ENCODE measurements at places on chromosomes 6 and 20.

- DNase-seq, result no peak
These were observed 92.2 kb downstream of the GRM4 start for GRCh38 chr6:34053721-34054120.

DNA sequence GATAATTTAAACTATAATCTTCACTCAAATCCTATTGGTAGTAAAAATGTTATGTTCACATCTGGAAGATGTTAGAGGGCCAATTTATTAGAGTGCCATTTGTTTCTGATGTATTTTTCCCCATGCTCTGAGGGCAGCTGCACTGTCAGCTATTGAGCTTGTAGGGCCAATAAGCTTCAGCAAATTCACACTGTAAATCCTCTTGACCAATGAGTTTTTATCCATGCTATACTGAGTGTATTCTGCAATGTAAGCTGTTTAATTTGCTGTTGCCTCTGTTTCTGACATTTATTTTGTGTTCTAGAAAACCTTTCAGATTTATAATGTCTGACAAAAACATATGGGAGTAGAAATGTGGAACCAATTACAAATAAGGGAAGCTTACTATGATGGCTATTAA, 62.6 kb downstream of the OGFRL1 start:
- no peak for DNase-seq

DNA sequence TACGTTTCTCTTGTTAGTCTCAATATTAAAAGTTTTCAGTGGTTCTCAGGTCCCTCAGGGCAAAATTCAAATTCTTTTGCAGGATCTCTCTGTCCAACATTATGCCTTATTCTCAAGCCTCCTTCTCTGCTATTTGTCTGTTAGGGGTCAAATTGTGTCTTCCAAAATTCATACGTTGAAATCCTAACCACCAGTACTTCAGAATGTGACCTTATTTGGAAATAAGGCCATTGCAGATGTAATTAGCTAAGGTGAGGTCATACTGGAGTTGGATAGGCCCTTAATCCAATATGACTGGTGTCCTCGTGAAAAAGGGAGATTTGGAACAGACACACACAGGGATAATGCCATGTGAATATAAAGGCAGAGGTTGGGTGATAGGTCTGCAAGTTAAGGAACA, 64.1 kb upstream of the ADGRF1 start:
- DNase-seq, result no peak

DNA sequence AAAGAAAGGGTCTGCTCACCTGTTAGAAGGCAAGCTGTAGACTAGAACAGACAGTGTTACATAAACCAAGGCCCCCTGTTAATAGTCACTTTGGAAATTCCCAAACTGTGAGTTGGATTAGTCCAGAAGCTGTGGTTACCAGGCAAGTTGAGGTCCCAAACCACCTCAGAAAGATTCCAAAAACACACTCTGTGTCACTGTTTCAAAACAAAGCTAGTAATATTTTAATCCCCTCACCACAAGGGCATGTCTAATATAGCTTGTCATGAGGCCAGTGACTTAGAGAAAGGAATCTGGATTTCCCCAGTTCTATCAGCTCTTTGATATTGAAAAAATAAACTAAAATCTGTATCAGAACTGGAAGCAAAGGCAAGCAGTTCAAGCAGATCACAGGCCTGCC, 244.6 kb downstream of the HAO1 start:
- no peak for DNase-seq

DNA sequence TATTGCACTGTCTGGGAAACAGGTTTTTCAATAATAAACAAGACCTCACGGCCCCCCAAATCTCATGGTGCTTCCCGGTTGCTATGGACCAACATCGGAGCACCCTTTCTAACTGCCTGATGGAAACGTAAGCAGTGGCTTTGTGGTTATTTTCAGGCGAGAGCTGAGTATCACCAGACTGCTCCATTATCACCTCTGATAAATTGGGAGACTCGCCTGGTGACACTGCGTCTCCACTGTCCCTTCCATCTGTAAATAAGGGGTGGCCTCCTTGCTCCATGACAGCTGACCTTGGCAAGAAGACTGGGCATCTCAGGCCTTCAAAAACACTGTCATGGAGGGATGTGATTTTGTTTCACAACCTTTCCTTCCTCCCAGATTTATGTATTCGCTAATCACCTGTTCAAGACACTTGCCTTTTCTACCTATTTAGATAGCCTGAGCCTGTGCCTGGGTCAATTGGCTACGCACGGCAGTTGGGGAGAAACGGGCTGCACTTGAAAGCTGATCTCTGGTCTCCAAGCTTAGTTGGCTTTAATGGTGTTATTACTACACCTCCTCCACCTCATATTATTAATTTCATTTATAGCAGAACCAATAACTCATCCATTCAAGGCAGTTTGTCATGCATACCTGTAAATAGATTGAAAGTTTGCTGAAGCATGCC, 17.7 kb upstream of the CDH4 start:
- DNase-seq, result no peak
